ENCODE measurements at places on chromosomes 16 and 17. TPM values are rescaled to one million over a fixed set of nuclear protein-coding genes. Genes with fewer than 3 reads are reported as not detected.

The AARSD1 gene
- 39.0 TPM for total RNA-seq

The TEX14 gene
- 0.16 TPM for total RNA-seq

DNA sequence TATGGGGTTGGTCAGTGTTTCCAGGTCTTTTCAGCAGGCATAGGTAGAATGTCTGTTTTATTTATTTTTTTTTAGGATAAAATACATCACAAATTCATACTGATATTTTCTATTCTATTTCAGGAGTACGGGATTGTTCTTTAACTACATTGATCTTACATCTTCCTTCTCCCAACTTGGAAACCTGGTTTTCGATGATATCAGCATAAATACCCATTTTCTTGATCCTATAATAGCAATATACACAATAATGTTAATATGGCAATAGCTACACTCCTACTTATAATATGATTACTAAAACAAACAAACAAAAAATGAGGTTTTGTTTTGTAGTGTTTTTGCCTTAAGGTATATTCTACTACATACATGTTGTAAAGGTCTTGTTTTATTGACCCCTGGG lies 962.4 kb upstream of the GOT2 start:
- H3K36me3 ChIP-seq = no peaks in the 10 kb centered on the region
- no peak overlapping the region for H3K4me3 ChIP-seq
- no peaks in the 10 kb centered on the region for H3K27me3 ChIP-seq
- no peaks in the 10 kb centered on the region for H3K4me1 ChIP-seq
- H3K27ac ChIP-seq = no peak overlapping the region

- H3K27ac ChIP-seq = no peak overlapping the region
- H3K27me3 ChIP-seq = no peaks in the 10 kb centered on the region
- DNase-seq = no peak
- H3K4me1 ChIP-seq = no peaks in the 10 kb centered on the region
- no peak overlapping the region for H3K4me3 ChIP-seq
Measured at GRCh38 chr16:10851512-10851911, 25.5 kb upstream of the CIITA start.

GRCh38 chr17:31843070-31843745 lies 15.8 kb downstream of the COPRS start:
- H3K27ac ChIP-seq = peak overlapping the region; percentile 58
- H3K27me3 ChIP-seq = no peaks in the 10 kb centered on the region
- peaks cover 7% of the 10 kb centered on the region for H3K4me1 ChIP-seq
- DNase-seq = peak; percentile 84
- no peak overlapping the region for H3K4me3 ChIP-seq
- no peaks in the 10 kb centered on the region for H3K36me3 ChIP-seq

The C16orf89 gene
- total RNA-seq = 13.3 TPM

GRCh38 chr16:28604186-28604565 lies 5.7 kb downstream of the SULT1A1 start:
- no peak overlapping the region for H3K27ac ChIP-seq
- no peaks in the 10 kb centered on the region for H3K36me3 ChIP-seq
- H3K27me3 ChIP-seq = no peaks in the 10 kb centered on the region
- H3K4me3 ChIP-seq = no peak overlapping the region
- DNase-seq = peak; percentile 50
- H3K4me1 ChIP-seq = no peaks in the 10 kb centered on the region

GRCh38 chr16:82010649-82011048 lies 621 bp downstream of the SDR42E1 start:
- H3K27me3 ChIP-seq = peaks cover 4% of the 10 kb centered on the region
- DNase-seq = no peak
- H3K27ac ChIP-seq = no peak overlapping the region
- no peaks in the 10 kb centered on the region for H3K36me3 ChIP-seq

DNA sequence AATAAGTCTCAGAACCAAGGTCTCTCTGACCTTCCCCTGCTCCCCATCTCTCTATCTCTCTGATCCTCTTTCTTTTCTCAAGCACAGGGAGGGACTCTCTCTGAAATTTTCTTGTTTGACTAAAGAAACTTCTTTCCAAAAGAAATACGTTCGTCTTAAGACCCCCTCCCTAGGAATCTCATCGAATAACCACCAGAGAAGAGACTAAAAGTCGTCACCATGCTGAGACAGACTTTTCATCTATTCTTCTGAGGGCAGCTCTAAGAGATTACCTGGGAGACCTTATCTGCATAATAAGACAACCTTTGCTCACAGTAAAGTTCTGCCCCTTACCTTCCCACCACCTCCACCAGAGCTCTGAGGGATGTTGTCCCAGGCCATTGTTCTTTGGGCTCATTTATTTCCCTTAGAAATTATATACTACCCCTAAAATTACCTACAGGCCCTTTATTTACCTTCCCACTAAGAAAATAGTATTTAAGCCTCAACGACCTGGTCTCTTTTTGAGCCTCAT lies 133.7 kb upstream of the EEF2KMT start:
- H3K4me3 ChIP-seq = no peak overlapping the region
- H3K36me3 ChIP-seq = no peaks in the 10 kb centered on the region
- H3K27ac ChIP-seq = no peak overlapping the region
- no peaks in the 10 kb centered on the region for H3K4me1 ChIP-seq
- H3K27me3 ChIP-seq = no peaks in the 10 kb centered on the region
- DNase-seq = no peak

DNA sequence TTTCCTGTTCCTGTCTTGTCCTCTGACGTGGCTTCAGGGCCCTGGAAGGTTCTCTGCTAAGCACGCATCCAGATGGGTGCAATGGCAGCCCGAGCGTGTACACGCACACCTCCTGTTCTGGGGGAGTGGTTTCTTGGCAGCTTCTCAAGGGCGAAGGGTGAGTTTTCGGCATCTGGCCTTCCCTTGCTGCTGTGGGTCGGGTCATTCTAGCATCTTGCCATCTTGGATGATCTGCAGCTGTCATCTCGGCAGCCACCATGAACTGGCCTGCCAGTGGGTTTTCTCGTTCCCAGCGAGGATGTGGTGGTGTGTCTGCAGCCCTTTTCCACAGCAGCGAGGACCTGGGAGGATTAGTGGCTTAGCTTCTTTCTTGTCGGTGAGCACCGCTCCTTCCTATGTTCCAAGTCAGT lies 10.6 kb downstream of the MSI2 start:
- no peaks in the 10 kb centered on the region for H3K4me1 ChIP-seq
- no peak for DNase-seq
- peaks cover 7% of the 10 kb centered on the region for H3K36me3 ChIP-seq
- no peaks in the 10 kb centered on the region for H3K27me3 ChIP-seq

DNA sequence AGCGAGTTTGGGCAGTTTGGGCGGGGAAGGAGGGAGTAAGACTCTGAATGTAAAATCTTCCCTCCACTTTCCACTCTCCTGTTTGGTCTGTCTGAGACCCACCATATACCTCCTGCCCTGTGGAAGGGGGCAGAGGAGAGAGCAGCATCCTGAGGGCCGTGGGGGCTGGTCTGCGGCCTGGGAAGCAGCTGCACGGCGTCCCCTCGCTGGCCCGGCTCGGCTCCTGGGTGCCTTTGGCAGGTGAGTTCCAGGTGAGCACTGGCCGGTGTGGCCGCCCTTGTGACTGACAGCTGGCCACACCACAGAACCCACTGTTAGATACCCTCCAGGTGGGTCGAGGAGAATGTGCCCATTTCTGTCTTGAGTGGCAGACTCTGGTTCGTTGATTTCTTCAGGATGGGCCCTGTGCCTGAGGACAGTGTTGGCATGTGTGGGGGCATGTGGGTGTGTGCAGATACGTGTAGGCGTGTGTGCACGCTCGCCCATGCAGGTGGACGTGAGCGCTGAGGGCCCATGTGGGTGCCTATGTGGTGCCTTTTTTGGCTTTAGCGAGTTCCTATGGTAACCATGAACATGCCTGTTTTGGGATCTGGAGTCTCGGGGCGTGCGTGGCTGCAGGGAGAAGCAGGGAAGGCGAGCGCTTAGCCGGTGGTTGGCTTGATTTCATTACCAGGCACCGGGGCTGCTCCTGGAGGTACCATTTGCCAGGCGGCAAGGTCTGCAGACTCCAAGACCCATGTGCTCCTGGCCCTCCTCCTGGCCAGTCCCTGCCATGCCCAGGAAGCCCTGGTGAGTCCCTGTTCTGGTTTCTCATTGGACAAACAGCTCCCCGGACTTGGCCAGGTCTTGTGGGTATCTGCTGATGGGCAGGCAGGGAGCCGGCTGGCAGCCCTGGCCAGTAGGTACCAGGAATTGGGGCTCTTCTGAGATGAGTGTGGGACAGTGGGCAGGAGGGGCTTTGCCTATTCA lies 12.4 kb downstream of the RAP1GAP2 start:
- H3K4me3 ChIP-seq = no peak overlapping the region
- no peak for DNase-seq
- H3K27ac ChIP-seq = no peak overlapping the region
- H3K27me3 ChIP-seq = no peaks in the 10 kb centered on the region

GRCh38 chr17:27810902-27811557 lies 10.7 kb upstream of the NOS2 start:
- H3K4me3 ChIP-seq = no peak overlapping the region
- no peaks in the 10 kb centered on the region for H3K27me3 ChIP-seq
- no peaks in the 10 kb centered on the region for H3K4me1 ChIP-seq
- no peak for DNase-seq
- no peak overlapping the region for H3K27ac ChIP-seq
- H3K36me3 ChIP-seq = no peaks in the 10 kb centered on the region

Data from aorta (tissue), 5 donors.